Cortex of kidney (tissue), 1 donor: ENCODE measurements at places on chromosomes 1 and 21.

- DNase-seq = no peak
These were observed 44.9 kb downstream of the GLIS1 start for GRCh38 chr1:53693773-53694717.

- DNase-seq = no peak
These were observed 40.9 kb upstream of the SIK1 start for GRCh38 chr21:43467785-43468184.

- no peak for DNase-seq
These were observed 23.7 kb upstream of the ACTL8 start for GRCh38 chr1:17731460-17731859.

GRCh38 chr1:210596641-210597040, 267.9 kb downstream of the HHAT start:
- DNase-seq = no peak

DNA sequence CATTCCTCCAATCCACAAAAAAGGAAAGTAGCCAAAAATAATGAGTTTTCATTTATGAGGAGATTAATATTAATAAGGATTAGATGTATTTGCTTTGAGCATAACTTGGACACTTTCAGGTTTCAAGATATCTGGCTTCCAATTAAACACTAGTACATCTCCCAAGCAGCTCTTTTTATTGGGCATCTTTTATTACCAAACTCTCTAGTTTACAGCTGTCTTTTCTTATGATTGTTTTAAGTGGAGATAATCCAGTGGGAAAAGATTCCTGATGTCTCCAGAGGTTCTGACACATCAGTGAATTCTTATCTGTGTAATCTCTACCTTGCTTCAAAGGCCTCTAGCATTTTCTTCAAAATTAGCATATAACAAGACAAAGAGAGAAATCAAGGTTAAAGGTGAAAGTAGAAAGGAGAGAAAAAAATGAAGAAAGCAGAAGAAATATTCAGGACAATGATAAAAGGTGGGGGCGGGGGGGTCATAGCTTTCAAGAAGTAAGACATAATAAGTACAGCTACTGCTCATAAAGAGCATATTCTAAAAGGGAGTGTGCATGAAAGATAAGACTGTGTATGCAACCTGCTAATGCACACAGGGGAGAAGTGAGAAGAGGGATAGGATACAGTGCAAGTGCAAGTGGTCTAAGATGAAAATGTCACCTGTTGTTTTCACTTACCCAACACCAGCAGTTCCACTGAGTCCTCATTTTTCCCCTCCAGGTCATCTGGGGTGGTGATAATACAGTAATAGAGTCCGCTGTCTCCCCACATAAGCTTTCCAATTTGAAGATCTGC, 19.1 kb downstream of the ILDR2 start:
- DNase-seq = no peak

DNA sequence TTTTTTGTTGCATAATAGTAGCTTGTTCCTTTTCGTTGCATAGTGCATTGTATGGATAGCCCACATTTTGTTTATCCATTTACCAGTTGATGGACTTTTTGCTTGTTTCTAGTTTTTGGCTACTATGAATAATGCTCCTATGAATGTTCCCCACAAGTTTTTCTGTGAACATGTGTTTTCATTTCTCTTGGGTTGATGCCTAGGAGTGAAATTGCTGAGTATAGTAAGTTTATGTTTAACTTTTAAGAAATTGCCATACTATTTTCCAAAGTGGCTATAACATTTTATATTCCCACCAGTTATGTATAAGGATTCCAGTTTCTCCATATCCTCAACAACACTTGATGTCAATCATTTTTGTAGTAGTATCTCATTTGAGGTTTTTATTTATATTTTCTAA, 84.8 kb upstream of the CACYBP start:
- DNase-seq = no peak
